Cortex of kidney (tissue), 1 donor: ENCODE measurements at places on chromosomes 5 and 9.

DNA sequence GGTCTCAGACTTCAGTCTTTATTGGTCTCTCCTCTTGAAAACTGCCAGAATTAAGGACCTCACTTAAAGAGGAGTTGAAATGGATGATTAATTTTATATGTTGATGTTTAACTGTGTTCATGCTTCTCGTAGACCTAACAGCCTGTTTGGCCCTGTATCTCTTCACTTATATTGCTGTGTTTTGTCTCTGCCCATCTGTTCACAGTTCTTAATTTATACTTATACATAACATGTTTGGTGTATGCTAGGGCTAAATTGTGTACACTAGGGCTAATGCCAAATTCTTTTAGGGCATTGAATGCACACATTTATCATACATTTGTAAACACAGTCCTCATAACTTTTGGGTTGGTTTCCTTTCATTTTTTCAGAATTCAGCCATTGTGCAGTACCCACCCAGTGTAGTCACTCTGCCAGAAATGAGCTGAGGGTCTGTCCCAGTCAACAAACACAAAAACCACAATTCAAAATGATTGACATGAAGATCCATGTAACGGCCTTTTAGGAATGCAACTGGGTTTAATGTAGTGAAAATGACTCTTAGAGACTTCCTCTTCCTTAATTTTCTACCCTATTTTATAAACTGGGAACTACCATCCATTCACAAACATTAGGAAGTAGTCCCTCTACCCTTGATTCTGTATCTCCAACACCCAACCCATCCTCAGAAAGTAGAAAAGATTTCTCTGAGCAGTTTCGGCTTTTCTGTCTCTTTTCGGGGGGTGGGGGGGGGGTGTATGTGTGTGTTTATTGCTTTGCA lies 668.8 kb upstream of the KLF4 start:
- no peak for DNase-seq

GRCh38 chr5:90173299-90174030 lies 236.1 kb downstream of the CETN3 start:
- no peak for DNase-seq

- no peak for DNase-seq
Measured at GRCh38 chr9:116182876-116183275, 29.3 kb downstream of the PAPPA start.

- DNase-seq = no peak
Measured at GRCh38 chr5:92775711-92776615, 805.1 kb downstream of the NR2F1-AS1 start.

GRCh38 chr5:148391422-148391821 lies 7.7 kb downstream of the FBXO38 start:
- DNase-seq = no peak

DNA sequence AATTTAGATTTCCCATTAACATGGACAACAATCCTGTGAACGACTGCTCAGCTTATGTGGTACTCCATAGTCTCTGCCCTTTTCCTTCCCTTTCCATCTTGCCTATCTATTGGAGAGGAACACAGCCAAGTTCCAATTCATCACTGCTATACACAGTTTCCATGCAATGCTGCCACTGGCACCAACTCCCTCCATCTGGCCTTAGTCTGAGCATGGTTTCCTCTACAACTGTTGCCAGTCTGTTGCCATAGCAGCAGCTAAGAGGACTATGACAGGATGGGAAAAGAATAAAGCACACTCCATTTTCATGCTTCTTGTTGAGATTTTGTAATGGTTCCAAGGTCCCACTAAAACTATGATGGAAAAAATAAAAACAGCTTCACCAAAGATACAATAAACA lies 189.0 kb downstream of the HCN1 start:
- DNase-seq = no peak

- no peak for DNase-seq
Measured at GRCh38 chr9:38114905-38115304, 45.9 kb upstream of the SHB start.

DNA sequence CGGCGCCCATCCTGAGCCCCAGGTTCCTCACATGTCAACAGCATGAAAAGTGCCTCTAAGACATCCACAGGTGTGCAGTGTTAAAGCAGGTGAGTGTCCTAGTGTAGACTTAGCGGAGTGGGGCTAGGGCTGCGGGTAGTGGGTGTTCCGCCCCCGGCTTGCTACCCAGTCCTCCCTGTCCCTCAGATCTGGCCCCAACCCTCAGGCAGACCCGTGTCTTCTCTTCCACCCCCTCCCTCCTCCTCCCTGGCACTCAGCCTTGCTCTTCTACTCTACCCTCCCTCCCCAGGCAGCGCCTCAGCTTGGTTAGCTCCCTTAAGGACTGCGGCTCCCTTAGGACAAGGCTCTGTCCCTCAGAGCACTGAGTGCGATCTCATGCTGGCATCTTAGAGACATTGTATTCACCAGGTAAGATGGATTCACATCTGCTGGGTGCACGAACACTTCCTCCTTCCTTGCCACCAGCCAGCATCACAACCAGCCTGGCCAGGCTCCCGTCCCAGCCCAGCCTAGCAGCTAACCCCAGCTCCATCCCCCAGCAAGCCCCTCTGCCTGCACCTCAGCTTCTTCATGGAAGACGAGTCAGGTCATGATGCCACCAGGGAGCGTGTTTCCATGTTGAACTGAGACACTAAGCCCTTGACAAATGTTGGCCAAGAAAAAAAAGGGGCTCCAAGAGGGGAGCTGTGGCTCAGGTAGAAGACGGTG lies 46.8 kb downstream of the NSUN2 start:
- DNase-seq = no peak

- DNase-seq = no peak
Measured at GRCh38 chr9:92170848-92171247, 55.6 kb upstream of the SPTLC1 start.

GRCh38 chr9:28051559-28052503 lies 478.6 kb upstream of the C9orf72 start:
- DNase-seq = no peak

DNA sequence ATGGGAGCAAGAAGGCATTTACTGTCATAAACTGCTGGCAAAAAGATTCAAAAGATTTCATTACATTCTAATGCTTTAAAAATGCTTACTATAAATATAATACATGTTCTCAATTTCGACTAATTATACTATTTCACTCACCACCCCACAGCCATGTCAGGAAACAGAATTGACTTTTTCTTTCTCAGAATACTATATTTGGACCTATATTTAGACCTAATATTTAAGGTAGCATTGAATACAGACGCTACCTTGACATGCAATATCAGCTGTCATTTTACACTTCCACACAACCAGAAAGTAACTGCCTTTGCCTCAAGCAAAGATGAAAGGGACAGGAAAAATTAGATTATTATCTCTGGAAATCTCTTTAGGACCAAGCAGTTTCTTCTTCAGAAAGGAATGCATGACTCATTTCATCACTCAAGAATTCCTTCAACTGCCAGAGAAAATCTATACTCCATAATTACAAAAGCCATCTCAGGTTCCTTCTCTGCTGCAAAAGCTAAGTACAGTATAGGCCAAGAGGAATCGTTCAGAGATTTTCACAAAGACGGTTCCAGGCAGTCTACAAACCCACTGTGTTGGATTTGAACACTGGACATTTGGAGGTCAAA lies 11.8 kb upstream of the UBE2QL1 start:
- DNase-seq = no peak

DNA sequence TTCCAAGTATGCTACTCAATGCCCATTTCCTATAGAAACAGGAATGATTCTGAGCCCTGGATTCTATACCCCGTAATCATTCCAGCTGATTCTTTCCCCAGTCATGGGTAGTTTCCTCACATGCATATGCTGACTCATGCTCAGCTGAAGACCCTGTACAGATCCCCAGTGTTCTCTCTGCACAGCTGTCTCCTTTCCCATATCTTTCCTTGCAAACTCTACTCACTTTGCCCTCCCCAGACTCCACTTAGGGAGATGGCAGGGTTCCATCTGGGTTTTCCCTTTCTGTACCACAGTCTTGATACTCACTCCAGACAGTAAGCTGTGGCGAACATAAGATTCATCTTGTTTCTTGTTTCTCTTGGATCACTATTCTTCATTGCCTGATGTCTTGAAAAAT lies 357.6 kb downstream of the RAB3C start:
- DNase-seq = no peak

DNA sequence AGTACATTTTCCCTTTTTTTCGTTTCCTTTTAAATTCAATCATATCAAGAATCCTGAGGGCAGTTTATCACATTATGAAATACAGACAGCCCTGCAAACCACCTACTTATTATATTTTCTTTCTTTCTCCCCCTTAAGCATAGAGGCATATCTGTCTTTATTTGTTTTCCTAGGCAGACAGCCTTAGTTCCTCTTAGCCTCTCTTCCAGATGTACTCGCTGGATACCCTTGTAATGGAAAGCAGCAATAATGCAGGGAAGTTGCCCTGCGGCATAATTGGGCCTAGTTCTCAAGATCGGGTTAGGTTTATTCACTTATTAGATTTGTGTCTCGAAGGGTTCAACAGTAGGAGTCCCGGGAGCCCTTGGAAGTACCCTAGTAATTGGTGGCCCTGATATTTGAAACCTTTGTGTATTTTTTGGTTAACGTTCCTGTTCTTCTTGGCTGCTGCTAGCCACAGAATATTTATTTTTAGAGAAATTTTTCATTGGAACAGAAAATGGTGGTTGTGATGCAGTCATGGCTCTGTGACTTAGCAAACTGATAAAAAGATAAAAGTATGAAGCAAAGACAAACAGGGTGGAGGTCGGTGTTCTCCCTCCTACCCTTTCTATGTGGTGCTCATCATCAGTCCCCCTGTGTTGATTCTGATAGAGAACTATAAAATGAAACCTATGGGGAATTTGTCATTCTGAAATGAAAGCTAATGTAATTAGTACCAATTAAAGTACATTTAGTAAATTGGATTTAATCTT lies 6.4 kb downstream of the TLE4 start:
- no peak for DNase-seq

DNA sequence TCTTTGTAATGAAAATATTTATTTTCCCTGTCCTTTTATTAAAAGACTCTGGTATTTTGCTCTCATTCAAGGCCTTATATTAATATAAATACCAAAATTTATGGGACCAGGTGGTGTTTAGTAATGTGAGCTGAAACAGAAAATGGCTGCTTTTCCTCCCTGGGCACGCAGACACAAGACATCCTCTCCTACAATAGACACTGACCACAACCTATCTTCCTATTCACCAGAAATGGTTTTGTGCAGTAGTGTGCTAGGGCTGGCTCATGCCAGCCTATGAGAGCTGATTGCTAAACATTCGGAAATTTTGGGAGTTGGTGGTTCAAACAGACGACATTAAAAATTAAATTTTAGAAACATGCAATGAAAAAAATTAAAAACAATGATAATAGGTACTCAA lies 338.2 kb downstream of the BNC2 start:
- DNase-seq = no peak

GRCh38 chr5:1998348-1998669 lies 115.6 kb upstream of the IRX4 start:
- DNase-seq = no peak

DNA sequence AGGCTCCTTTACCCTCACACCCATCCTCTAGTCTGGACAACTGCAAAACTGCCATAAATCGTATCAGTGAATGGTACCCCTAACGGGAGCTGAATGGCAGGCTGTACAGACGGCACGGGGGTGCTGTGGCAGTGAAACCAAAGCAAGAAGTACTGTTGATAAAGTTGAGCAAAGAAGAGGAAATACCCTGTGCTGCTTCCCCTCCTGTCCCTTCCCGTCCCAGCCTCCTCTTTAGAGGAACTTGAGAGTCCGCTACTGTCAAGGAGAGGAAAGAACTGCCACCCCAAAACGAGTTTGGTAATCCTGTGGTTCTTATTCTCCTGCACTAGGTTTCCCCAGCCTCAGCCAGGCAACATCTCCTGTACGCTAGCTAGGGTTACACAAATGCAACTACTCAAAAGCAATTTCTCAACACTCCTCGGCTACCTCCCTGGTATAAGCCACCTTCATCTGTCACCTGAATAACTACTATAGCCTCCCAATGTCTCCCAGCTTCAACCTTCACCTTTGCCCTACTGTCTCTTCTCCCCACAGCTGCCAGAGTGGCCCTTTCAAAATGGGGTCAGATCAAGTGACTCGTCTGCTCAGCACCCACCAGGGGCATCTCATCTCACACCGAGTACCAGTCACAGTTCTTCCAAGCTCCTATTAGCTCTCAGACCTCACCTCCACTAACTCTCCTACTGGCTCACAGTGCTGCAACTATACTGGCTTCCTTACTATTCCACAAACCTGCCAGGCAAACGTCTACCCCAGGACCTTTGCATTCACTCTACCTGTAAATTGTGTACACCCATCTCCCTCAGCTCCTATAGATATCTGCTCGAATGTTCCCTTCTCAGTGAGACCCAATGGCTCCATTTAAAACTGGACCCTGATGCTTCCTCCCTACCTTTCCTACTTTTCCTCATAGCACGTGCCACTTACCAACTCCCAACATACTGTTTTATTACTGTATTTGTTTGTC lies 4.1 kb downstream of the GLRX start:
- DNase-seq = no peak

DNA sequence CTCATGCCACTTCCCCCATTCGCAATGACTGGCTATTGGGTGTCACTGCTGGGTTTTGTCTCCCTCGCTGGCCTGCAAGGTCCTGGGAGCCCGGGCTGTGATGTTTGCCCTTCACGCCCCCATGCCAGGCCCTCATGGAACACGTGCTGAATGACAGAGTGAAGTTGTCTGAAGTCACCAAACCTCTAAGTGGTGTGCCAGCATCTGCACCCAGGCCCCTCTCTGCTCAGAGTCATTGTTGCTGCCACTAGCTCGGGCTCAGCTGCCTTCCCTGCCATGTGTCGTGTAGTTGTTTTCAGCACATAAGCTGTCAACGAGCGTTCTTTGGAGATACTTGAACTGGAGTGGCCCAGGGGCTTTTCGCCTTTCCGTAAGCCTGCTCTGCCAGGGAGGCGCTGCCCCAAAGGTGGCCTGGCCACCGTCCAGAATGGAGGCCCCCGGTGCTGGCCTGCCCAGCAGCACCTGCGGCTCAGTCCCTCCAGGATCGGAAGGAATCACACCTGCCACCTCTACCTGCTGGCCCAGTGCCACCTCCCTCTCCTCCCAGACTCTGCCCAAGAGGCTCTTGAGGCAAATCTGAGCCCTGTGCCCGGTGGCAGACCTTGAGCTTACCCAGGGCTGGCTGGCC lies 250.1 kb downstream of the PBX3 start:
- DNase-seq = no peak

DNA sequence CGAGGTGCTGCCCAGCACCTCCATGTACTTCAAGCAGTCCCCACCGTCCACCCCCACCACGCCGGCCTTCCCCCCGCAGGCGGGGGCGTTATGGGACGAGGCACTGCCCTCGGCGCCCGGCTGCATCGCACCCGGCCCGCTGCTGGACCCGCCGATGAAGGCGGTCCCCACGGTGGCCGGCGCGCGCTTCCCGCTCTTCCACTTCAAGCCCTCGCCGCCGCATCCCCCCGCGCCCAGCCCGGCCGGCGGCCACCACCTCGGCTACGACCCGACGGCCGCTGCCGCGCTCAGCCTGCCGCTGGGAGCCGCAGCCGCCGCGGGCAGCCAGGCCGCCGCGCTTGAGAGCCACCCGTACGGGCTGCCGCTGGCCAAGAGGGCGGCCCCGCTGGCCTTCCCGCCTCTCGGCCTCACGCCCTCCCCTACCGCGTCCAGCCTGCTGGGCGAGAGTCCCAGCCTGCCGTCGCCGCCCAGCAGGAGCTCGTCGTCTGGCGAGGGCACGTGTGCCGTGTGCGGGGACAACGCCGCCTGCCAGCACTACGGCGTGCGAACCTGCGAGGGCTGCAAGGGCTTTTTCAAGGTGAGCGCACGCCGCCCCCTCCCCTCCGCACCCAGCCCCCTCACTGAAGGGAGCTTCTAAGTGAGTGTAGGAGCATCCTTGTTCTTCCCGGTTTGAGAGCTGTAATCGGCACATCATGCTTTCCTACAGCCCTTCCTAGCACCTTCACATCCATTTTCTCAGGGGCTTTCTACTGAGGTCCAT lies 6.9 kb downstream of the NR4A3 start:
- no peak for DNase-seq
